ENCODE measurements at places on chromosomes 3 and 15. TPM values are rescaled to one million over a fixed set of nuclear protein-coding genes. Genes with fewer than 3 reads are reported as not detected.
A peak's percentile ranks its signal among the peaks of the same experiment; 100 is the strongest.

DNA sequence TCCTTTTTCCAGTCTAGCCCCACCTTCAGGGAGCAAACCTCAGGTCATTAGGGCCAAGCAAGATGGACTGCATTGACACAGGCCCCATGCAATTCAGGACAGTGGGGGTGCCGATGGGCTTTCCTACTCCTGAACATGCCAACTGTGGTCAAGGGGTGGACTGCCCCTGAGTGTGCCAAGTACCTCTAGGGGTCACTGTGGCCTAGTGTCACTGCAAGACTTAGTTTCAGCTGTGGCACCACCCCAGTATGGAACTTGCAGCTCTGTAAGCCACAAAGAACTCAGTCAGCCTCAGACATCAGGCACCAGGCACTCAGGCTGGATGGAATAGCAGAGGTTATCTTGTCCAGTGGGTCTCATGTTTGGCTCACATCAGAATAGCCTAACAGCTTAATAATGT lies 32.3 kb downstream of the EXOG start:
- no peak for DNase-seq

- no peak for DNase-seq
These were observed 18.6 kb upstream of the MTMR10 start for GRCh38 chr15:31010036-31010435.

DNA sequence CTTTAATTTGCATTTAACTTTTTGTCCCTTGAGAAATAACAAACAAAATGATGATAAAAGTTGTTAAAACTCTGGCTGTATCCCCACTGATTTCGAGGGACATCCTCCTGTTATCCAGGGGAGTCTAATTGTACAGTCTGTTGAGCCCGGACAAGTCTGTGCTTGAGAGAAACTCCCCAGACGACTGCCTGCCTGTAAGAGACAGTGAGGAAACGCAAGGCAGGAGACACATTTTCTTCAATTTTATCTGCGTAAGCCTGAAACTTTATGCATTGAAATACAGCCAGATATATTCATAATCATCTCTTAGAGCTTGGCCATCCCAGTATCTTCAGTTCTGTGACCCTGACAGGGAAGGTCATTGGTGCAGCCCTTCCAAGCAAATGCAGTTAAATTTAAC lies 97.7 kb downstream of the ROBO2 start:
- DNase-seq, result no peak

DNA sequence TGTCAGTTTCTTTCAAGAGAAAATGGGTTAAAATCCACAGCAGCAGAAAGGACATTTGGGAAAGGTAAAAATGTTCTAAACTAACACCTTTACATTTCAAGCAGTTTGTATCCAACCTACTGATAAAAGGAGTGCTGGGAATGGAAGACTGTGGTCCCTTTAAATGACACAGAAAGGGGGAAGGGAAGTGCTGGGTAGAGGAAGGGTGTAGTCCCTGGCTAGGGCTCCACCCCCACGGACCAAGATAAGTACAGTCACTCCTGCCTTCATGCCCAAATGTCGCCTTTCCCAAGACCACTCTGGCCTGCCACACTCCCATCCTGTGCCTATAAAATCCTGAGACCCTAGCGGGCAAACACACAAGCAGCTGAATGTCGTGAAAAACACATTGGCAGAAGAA lies 350.9 kb upstream of the POU1F1 start:
- DNase-seq, result no peak

- DNase-seq, result no peak
These were observed 391.9 kb upstream of the THBS1 start for GRCh38 chr15:39188930-39189329.

DNA sequence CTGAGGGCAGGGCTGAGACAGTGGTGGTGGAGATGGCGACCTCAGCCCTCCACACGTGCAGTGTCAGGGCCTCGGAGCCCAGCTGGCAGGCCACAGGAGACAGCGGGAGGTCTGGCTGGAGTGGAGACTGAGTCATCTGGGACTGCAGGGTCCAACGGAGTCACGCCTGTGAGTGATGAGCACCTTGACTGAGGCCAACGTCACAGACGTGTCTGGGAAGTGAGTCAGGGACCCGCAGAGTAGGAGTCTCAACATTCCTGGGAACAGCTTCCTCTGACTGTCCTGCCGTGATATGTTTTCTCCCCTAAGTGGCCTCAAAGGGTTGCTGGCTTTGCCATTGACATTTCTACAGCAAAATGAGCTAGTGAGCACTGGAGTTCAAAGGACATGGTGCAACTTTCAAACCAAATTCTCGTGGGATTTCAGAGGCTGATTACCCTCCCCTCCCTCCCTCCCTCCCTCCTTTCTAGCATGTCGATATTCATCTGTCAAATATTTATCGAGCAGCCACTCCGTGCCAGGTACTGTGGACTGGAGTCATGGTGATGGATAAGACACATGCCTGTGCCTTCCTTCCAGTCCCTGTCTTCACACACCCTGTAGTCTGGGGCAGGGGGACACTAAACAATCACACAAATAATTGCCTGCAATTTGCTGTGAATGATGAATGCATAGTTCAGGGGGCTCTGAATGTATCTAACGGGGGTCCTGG lies 53.3 kb upstream of the AMOTL2 start:
- no peak for DNase-seq

- DNase-seq, result no peak
These were observed 50.1 kb upstream of the TRIM42 start for GRCh38 chr3:140627756-140628155.

- no peak for DNase-seq
These were observed 144.4 kb downstream of the GMNC start for GRCh38 chr3:190718097-190718496.

GRCh38 chr3:185175370-185175987 lies 22.6 kb upstream of the C3orf70 start:
- DNase-seq, result no peak

- DNase-seq, result peak; percentile 54
These were observed 14.4 kb upstream of the TKT start for GRCh38 chr3:53269888-53270880.

DNA sequence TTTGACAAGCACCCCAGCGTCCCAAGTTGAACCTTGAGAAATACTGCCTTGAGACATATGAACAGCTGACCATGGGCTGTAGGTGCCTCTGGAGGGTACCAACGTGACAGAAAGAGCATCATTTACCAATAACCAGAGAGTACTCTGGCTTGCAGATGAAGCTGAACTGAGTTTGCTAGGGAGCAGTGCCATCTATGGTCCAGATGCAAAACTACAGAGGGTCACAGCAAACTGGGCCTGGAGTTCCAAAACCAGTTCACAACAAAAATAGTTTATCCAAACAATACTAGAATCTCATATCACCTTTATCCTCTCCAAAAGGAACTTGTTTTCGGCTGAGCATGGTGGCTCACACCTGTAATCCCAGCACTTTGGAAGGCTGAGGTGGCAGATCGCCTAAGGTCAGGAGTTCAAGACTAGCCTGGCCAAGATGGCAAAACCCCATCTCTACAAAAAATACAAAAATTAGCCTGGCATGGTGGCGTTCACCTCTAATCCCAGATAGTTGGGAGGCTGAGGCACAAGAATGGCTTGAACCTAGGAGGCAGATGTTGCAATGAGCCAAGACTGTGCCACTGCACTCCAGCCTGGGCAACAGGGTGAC lies 69.3 kb downstream of the CHAC1 start:
- DNase-seq, result no peak

- DNase-seq, result no peak
These were observed 4.2 kb downstream of the OCA2 start for GRCh38 chr15:28094732-28095521.

DNA sequence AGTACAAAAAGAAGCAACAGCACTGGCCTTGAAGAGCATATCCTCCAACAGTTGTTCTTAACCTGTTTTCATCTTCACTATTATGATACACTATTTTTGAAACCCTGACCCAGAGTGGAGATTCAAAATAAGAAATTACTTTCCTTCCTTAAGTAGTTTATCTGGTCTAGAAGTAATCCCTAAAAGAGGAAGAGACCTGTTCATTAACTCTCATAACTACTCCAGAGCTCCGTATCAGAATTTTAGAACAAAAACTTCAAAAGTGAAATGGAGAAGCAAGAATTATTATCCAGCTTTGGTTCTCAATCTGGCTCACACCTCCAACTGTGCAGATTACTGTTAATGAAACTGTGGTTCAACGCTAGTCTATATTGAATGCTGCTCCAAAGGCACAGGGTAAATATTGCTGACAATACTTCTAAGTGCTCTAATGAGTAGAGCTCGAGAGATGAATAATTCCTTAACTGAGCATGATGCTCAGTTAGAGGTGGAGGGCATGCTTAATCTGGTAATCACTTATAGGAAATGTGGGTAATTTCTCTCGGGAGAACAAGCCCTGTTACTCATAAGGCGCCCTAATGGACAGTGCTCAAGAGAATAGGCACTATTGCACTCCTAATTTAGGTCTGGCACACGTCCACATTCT lies 5.2 kb downstream of the LCMT2 start:
- DNase-seq, result no peak

GRCh38 chr15:74631935-74632560 lies 16.4 kb downstream of the CLK3 start:
- DNase-seq, result no peak

- no peak for DNase-seq
These were observed 459.5 kb downstream of the DIPK2A start for GRCh38 chr3:144431134-144431533.

DNA sequence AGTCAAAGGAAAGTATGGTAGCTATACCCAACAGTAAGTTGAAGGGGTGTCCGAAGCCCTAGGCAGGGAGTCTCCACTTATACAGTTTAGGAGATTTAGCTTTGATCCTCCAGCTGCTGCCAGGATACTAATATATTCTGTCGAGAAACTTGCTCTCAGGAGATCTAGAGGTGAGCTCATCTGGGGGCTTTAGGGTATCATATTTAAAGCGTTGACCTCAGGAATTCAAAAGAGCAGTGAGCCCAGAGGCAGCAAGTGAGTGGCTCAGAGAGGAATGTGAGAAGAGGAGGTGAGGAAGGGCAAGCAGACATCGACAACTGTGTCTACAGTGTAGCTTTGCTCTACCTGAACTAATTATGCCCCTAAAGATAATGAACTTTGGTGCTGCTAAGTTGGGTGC lies 245.1 kb upstream of the LRTM1 start:
- DNase-seq, result no peak

GRCh38 chr3:17032407-17033034 lies 147.8 kb downstream of the PLCL2 start:
- peak; percentile 39 for DNase-seq

DNA sequence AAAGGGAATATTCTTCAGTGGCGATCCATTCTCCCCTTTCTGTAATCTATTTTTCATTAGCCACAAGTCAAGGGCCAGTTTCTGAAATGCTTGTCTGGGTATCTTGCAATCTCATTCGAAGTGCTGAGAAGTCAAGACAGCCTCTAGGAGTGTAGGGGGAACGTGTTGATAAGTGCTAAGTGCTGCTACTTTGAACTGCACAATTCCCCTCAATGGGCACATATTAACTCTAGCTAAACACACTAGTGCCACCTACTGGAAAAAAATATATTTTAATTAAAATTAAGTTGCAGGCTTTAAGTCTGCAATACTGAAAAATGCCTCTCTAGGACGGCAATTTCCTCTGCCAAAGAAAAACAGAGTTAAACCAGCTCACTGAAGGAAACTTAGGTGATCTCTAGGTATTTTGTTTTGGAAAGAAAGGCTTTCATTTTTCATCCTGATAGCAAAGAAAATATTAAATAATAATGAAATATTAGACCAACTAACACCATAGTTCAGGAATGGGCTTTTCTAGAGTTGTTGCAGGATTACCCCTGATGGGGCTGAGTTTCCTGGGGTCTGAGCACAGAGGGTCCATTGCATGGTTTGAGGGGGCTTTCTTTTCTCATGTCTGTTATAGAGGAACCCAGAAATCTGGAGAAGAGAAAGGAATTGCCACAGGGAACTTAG lies 181.9 kb upstream of the KBTBD8 start:
- peak; percentile 42 for DNase-seq

GRCh38 chr3:43366481-43366880 lies 80.1 kb downstream of the SNRK start:
- DNase-seq, result no peak

- DNase-seq, result no peak
These were observed 53.6 kb upstream of the AP4E1 start for GRCh38 chr15:50854601-50855490.

The SERINC4 gene
- not detected for polyA plus RNA-seq

The ZNF860 gene
- polyA plus RNA-seq, result 1.7 TPM

The PPP2R3A gene
- polyA plus RNA-seq, result 20.3 TPM

The SLCO3A1 gene
- 13.3 TPM for polyA plus RNA-seq

The NMNAT3 gene
- polyA plus RNA-seq, result 7.0 TPM

The MEX3B gene
- polyA plus RNA-seq, result 12.3 TPM

The USP8 gene
- polyA plus RNA-seq, result 69.4 TPM
